ENCODE measurements at places on chromosomes 3 and 15. TPM values are rescaled to one million over a fixed set of nuclear protein-coding genes. Genes with fewer than 3 reads are reported as not detected.

GRCh38 chr3:4994823-4995499 is 15.7 kb downstream of the BHLHE40 start:
- peak; percentile 44 for DNase-seq

DNA sequence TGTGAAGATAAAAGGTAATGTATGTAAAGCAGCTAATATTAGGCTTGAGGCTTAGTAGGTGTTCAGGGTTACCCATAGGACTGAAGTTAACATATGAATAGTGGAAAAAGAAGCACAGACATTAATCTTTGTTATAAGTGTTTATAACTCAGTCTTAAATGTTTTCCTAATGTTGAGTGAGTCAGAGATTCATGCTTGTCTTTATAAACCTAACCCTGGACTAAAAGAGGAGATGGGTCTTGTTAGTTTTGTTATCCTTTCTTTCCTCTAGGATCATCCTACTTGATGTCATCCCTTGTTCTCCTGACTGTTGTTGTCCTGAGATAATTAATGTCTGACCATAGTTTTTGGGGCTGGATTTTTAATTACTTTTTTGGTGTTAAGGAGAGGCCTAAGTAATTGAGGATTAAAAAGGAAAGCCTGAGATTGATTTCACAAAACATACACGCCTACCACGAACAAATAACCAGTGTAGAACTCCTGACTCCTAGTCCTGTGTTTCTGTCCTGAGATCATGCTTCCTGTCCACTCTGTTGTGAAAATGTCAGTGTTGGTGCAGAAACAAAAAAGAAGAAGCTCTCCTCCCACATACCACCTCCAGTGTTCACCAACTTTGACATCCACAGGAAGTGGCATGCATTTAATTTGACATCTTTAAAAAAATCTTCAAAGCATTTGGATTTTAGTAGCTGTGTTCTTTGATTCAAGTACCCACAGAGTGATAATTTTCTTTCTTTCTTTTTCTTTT is 8.4 kb downstream of the MITF start:
- no peak for DNase-seq

DNA sequence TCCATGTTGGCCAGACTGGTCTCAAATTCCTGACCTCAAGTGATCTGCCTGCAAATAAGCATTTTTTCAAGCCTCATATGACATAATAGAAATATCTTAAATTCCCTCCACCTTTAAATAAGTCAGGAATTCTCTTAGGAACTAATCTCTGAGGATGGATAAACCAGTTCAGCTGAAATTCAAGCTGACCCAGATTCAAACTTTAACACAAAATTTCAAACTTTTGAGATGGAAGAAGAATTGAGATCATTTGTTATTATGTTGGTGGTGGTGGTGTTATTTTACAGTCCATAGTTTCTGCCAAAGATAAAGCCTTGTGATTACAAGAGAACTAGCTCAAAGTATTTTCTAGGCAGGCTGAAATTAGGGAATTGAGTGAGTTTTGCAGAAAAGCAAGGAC is 85.5 kb downstream of the SSR3 start:
- no peak for DNase-seq

DNA sequence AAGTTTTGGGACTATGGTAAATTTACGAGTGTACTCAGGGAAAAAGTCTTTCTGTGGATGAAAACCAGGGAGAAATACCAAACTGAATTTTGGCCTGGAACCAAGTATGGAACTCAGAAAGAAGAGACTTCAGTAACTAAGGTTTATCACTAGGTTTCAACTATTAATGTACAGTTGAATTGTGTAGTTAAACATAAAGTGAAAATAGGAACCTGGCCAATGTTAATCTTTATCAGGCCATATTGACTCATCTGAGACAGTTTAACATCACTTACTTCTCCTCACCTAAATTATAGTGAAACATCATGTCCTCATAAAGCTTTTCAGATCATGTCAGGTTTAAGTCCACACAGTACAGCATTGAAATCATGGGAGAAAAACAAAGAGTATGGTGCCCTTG is 197.7 kb downstream of the LSAMP start:
- DNase-seq = no peak

DNA sequence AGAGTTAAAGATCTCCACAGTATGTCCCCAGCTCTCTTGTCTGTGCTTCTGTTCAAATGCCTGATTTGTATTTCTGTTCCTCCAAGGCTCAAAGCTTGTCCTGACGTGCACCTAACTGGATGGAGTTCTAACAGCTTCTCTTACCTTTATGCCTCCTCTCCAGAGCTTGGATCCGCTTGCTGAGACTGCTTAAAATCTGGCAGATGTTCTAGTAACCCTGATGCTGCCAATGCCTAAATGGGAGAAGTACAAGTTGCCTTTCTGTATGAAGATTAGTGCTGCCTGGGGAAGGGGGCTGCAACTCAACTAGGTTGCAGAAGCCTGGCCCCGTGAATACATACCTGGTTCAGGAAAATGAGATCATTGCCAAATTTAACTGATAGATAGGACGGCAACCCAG is 354.5 kb upstream of the KCNMB2 start:
- DNase-seq = no peak

GRCh38 chr3:195131176-195131575 is 139.8 kb downstream of the XXYLT1 start:
- no peak for DNase-seq

- DNase-seq = no peak
Observed at GRCh38 chr3:61828184-61828874, 267.0 kb downstream of the PTPRG start.

DNA sequence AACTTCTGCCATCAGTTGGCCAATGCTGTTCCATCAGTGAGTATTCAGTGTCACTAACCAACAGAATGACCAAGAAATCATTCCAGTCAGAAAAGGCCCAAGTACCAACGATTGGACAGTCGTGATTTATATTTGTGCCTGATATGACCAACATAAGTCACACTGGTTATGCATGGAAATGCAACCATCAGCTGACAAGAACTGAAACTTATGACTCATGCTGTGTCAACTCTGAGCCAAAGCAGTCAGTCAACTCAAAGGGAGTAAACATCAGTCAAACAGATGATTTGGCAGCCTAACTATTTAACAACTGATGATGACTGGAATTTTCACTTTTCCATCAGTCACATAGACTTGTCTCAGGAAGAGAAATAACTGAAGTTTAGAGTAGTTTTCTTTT is 142.4 kb downstream of the ANXA2 start:
- no peak for DNase-seq

- DNase-seq = no peak
Observed at GRCh38 chr15:57495041-57495440, 96.7 kb upstream of the MYZAP start.

GRCh38 chr3:41095702-41096101 is 103.6 kb upstream of the CTNNB1 start:
- no peak for DNase-seq

DNA sequence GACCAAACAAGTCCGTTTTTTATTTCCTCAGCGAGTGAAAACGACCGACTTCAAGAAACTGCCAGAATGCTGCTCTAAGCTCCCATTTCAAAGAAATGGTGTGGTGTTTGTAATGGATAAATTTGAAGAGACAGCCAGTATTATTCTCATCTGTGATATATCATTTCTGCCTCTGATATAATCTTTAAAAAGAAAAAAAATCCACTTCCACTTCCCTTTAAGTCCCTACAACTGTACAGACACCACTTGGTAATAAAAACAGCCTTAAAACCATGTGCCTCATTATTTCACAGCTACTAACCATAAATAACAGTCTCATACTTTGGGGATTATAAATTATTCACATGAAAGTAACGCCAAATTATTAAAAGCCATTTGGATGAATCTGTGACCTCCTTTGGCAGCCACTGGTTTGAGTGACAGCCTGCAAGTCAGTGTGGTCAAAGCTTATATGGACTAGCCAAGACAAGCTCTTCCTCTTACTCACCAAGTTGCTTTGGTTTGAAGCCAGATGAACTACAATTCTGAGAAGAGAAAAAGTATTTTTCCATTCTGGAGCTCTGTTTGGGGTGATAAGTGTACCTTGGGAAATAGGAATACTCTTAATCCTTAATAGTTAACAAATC is 168.0 kb downstream of the SHOX2 start:
- no peak for DNase-seq

DNA sequence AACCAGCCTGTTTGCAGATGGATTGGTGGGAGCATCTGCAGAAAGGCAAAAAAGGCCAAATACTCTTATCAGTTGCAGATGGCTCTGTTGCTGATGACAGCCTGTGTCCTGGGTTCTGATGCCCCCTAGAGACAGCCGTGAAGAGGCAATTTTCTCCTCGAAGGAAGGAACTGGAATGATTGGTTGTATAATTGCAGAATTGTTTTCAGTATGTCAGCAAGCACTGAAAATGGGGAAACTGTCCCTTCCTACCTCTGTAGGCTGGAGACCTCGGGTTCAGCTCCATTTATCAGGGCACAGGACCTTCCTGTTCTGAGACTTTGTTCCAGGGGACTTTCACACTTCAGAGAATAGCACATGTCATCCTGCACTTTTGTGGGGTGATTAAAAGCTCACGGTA is 103.0 kb downstream of the PGPEP1L start:
- peak; percentile 48 for DNase-seq

DNA sequence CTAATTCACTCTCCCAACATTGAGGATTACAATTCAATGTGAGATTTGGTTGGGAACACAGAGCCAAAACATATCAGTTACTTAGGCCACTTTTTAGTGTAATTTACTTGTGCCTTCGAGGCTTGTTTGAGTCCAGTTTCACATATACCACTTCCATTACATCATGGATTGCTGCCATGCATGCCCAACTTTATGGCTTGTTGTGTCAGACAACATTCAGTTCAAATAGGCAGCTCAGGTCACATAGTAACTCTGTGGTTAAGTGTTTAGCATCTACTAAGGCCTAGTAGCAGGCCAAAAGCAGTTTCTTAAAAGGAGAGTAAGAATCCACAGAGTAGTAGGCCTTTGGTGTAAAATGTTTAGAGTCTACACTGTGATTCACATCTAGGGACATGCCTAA is 164.3 kb upstream of the GMNC start:
- no peak for DNase-seq

DNA sequence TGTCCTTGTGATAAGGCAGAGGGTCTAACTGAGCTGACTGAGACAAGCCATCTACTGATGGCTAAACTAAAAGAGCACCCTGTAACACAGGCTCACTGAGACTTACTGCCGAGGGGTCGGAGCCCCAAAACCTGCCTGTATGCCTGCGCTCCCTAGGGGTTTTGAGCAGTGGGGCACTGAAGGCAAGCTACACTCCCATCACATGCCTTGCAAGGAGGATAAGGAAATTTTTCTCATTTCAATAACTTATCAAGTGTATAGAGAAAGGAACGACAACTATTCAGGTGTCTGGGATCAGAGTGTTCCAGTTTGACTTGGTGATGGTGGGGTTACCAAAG is 292.2 kb downstream of the EPHA6 start:
- no peak for DNase-seq

DNA sequence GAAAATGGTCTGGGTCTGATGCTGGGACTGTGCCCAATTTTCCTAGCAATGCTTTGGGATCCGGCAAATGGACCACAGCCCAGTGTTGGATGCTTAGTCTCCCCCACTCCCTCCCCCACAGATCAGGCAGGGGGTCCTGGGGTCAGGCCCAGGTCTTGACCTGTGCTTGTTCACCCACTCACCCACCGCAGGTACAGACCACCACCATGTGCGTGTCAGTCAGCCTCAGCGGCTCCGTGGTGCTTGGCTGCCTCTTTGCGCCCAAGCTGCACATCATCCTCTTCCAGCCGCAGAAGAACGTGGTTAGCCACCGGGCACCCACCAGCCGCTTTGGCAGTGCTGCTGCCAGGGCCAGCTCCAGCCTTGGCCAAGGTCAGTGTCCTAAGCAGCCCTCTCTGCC is 10.6 kb downstream of the GRM2 start:
- no peak for DNase-seq

- peak; percentile 45 for DNase-seq
Observed at GRCh38 chr3:194485881-194486539, 792 bp downstream of the ATP13A3 start.

DNA sequence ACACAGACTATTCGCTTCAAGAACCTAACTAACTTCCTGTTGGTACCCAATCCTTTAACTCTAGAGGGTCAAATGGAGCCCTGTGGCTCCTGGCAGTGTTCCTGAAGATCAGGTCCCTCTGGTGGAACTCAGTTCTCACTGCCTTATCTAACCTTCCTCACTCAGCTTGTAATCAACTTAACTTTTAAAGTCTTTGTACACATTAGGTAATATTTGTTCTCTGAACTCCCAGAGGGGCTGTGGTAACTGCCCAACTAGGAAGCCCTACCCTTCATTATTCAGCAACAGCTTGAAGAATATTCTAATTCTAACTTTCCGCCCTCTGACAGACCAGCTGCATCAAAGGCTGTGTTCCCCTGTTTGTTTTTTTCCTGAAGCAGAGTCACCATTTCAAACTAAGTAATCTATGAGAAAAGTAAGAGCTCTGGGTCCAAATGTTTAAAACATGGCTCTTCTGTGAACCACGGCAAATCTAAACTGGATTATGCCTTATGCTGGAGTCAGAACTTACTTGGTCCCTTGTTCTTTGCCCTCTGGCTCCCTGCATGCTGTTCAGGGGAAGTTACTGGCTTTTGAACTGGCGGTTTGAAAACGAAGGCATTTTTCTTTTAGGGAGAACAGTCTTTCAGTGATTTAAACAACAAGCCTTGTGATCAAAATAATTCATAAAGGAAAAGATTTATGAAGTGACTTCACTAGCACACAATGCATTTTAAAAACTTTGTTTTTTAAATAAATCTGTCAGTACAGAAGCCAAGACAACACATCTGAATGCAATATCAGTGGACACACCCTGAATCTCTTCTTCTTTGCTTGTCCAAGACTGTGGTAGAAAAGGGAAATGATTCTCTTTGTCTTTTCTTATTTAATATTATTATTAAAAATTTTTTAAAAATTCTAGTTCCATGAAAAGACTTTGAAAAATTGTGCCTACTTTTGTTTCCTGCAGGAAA is 365.6 kb downstream of the TIGIT start:
- DNase-seq = peak; percentile 19

SPESP1 gene
- total RNA-seq = 5.9 TPM

SYNPR gene
- not detected for total RNA-seq

KBTBD12 gene
- total RNA-seq = 4.1 TPM

SEMA7A gene
- total RNA-seq = 2.0 TPM

SCAANT1 gene
- not detected for total RNA-seq

GTF2A2 gene
- 143 TPM for total RNA-seq

KCNMB3 gene
- 1.7 TPM for total RNA-seq

GUCA1C gene
- not detected for total RNA-seq

TP63 gene
- total RNA-seq = not detected

Measured in colonic mucosa (tissue), 4 donors.